ENCODE measurements at places on chromosomes 2 and 18.

DNA sequence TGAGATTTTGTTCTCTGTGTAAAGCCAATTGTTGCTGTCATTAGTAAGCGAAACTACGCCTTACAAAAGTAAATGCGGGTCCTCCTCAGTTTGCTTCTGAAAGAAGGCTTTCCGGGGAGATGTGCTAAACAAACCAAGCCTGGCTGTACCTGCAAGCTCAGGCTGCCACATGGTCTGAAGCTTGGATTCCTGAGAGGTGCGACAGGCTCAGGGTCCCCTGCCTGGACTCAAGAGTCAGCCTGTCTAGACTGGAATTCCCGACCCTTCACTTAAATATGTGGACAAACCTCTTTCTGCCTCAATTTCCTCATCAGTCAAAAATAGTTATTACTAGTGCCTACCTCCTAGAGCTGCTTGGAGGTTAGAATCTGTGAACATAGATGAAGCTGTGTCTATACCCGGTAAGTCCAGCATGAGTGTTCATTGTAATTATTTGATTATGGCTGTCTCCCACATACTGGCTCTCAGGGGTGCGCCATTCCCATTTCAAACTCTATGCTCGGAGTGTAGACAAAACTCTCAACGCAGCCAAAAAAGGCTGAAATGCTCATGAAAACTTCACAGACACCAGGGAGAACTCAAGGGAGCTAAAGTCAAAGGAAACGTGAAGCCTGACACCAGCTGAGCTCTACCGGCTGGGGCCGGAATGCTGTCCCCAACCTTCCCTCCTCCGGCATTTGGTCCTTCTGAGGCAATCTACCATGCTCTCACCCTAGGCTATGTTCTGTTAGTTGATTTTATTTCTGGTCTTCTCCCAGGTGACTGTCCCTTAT lies 31.4 kb downstream of the SOWAHC start:
- DNase-seq = no peak

- DNase-seq = no peak
These were observed 162.6 kb downstream of the SS18 start for GRCh38 chr18:25927830-25928229.

DNA sequence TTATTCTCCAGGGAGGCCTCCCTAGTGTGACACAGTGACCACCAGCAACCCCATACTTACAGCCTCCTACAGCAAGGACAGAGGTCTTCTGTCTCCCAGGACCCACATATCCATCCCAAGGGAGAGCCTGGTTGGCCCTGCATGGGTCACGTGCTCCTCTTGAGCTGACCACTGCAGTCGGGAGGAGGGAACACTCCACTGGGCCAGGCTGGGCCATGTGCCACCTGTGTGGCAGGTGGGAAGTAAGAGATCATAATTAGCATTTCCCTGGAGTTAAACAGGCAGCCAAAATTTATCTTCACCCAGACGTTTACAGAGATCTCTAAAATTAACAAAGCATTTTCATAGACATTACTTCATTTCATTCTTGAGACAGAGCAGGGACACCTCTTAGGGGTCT lies 33.4 kb upstream of the MLPH start:
- DNase-seq = peak; percentile 22

- no peak for DNase-seq
These were observed 12.2 kb upstream of the DNPEP start for GRCh38 chr2:219399716-219400478.

- no peak for DNase-seq
These were observed 127.9 kb downstream of the PIEZO2 start for GRCh38 chr18:11021477-11021876.

DNA sequence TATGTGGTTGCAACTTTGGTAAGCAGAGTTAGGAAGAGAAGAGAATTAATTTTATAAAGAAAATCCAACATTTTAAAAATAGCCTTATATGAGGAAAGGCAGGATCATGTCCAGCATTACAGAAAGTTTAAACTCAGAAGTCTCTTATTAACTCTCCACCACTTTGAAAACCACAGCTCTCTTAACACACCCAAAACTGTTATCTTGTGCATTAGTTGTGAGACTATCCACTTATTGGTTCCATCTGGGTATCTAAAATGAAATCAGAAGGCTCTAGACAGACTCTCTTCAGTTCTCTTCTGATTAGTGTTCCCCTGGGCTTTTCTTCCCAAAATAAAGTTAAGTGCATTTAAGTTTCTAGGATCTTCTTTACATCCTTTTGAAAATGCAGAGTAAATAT lies 251.5 kb downstream of the TXNL1 start:
- DNase-seq = no peak

GRCh38 chr18:8730080-8730827 lies 24.9 kb downstream of the MTCL1 start:
- DNase-seq = no peak

DNA sequence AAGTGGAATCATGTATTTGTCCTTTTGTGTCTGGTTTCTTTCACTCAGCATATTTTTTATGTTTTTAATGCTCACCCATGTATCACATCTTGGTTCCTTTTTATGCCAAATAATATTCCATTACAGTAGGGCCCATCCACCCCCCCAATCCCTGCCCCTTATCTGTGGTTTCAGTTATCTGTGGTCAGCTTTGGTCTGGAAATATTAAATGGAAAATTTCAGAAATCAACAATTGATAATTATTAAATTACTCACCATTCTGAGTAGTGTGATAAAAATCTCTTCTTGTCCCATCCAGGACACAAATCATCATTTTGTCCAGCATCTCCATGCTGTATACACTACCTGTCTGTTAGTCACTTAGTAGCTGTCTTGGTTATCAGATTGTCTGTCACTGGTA lies 66.7 kb downstream of the BIRC6 start:
- DNase-seq = no peak

All from activated CD8-positive, alpha-beta memory T cell treated with anti-CD3 and anti-CD28 coated beads, Interleukin-2, amount 50 U/mL, for 48 hours (primary cell).